NCI-H2171 treated with DMSO at 0.1 percent for 48 hours (cell line): ENCODE measurements at places on chromosomes 5 and 9.
A peak's percentile ranks its signal among the peaks of the same experiment; 100 is the strongest.

DNA sequence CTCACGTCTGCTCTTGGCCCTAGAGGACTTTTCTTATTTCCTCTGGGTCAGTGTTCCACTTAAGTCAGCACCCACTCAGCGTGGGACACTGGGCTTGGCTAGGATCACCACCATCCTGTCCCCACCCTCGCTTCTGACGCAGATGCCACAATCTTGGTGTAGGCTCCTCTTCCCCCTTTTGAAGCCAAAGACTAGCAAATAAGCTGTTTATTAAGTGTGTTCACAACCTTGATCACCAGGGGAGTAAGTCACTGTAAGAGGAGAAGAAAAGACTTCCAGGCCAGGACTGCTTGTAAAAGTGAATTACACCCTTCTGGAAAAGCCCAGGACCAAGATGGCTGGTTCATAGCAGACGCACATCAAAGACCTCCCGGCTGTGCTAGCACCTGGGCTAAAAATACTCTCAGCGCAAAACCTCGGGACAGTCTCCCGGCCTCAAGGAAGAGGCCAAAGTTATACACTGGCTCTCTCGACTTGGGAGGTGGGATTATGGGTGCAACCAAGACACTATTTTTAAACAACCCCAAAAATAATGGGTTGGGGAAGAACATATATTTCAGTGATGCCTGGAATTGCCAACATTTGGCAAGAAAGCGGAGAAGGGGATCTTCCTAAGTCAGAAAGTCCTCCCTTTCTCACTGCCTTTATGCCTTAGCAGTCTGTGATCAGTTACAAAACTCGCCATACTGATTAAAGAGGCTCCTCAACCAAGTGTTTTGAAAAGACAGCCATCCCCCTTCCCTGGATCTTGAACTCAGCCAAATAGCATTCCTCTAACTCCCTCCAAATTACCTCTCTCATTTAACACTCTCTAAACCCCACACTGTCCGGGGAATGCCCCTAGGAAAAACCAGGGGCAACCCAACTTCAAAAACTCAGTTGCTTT is 69.4 kb downstream of the RAPGEF1 start:
- DNase-seq: no peak

DNA sequence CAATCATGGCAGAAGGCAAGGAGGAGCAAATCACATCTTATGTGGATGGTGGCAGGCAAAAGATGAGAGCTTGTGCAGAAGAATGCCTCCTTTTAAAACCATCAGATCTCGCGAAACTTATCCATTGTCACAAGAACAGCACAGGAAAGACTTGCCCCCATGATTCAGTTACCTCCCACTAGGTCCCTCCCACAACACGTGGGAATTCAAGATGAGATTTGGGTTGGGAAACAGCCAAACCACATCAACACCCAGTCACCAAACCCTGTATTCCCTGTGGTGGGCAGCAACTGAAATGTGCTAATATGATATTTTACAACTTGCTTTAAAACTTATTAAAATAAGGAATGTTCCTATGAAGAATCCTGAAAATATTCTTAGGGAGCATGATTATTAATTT is 54.2 kb downstream of the RASGRF2 start:
- DNase-seq: no peak

- DNase-seq: no peak
Observed at GRCh38 chr9:90964101-90965020, 162.7 kb downstream of the SYK start.

DNA sequence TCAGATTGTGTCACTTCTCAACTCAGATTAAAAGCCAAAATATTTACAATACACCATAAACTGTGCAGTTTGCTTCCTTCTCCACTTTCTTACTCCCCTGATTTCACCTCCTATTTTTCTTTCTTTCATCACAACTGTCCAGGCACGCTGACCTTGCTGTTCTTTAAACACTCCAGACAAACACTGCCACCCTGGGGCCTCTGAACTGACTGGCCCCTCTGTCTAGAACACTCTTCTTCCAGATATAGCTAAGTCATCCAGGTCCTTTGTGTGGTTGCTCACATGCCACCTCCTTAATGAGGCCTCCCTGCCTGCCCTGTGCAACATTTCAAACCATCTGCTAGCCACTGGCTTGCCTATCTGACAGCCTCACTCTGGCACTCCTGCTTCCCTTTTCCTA is 46.6 kb downstream of the ATG10 start:
- peak; percentile 67 for DNase-seq

- no peak for DNase-seq
Observed at GRCh38 chr5:153972240-153972639, 66.5 kb downstream of the FAM114A2 start.

DNA sequence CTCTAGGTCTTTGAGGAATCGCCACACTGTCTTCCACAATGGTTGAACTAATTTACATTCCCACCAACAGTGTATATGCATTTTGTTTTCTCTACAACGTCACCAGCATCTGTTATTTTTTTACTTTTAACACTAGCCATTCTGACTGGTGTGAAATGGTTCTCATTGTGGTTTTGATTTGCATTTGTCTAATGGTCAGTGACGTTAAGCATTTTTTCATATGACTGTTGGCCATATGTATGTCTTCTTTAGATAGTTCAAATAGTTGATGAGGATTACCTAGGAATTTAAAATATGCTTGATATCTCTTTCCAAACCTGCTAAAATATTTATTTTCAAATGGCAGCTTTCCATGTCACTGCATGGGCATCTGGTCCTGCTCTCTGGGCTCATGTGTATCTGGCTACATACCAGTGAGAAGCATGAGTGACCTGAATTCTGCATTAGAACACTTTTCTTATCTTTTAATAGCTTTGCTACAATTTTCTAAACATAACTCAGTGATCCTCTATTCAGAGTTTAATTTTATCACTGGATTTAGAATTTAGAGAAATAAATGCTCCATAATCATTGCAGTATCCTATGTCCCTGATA is 95.8 kb upstream of the ADAMTS16 start:
- no peak for DNase-seq

DNA sequence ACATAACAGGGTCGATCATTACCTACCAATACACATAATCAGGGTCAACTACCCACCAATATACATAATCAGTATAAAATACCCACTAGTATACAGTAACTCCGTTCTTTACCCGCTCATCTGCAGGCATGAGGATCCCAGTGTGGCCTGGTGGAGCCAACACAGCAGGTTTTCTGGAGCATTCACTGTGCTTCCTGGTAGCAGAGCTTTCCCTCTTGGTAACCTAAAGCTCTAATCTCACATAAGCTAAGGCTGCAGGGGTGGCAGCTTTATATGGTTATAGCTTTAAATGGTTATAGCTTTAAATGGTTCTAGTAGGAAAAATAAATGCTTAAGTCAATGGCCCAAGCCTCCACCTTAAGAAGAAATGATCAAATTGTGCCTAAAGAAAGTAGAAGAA is 11.9 kb downstream of the LCN1 start:
- DNase-seq: no peak

DNA sequence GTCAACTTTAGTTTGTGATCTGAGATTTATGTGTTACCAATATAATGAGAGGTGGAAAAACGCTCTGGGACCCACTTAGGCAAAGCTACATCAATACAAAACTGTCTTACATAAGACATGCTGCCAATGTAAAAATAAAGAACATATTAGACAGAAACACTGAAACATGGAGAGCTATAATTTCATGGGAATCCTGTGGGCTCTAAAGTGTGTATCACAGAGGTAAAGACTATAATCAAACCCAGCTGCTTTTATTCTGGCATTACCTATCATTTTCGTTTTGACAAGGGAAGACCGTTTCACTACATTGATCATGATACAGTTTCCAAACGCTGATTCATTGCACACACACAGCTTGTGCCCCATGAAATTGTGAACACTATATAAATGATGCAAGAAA is 400.5 kb upstream of the TUSC1 start:
- no peak for DNase-seq

- no peak for DNase-seq
Observed at GRCh38 chr5:143796125-143796524, 15.8 kb upstream of the HMHB1 start.

DNA sequence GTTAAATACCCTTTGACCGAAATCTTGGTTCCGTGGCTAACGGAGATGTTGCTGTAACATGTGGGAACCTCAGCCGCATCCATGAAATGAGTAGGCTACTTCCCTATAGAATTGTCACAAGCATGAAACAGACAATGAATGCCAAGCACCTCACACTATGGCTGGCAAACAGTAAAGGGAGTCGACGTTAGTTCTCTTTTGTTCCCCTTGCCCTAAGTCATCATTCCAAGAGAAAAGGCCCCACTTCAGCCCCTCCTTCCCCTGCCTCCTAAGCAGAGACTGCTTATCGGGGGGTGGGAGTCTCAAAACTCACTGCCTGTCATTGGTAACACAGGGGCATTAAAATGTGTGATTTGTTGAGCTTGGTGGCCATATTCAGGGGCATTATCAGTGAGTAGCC is 159.6 kb downstream of the MAPKAP1 start:
- no peak for DNase-seq

DNA sequence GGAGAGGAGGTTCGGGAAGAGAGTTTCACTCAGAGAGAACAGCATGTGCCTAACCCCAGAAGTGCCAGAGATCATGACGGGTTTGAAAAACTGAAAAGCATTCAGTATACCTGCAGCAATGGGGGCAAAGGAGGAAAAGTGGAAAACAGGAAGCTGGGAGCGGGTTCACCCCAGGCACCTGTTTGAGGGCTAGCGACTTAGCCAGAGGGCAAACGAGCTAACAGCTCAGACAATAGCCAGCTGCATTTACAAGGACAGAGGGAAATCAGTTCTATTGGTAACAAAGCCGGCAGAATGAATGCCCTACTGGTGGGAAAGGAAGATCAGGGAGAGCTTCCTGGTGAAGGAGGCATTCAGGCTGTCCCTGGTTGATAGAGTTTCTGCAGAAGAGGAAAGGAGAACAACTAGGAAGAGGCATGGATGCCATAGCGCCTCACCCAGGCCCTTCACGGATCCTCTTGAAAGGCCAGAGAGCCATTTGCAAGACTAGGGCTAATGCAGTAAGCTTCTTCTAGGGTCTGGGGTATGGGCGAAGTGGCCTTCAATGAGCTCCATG is 141.7 kb upstream of the ADRA1B start:
- DNase-seq: no peak

- no peak for DNase-seq
Observed at GRCh38 chr5:95864944-95865504, 42.5 kb upstream of the GLRX start.

DNA sequence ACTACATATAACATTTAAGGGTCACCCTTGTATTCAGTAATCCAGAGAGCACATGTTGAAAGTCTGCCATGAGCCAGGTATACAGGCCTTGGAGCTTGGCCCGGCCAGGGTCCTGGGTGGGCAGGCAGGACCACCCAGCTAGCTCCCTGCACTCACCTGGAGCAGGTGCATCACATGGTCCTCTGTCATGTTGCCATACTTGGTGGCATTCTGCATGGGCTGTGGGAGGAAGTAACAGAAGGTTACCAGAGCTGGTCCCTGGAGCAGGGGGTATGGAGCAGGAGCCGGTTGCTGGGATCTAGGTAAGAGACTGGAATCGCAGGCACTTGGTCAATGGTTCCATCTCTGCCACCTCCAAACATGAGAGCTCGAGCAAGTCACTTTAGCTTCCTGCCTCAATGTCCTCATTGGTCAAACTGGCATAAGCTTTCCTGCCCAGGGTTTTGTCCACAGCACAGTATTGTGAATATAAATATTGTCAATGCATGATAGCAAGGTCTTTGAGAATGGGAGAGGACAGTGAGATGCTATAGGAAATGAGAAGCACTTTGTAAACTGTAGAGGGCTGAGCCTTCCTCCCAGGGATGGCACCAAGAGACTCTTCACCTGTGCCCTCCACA is 6.5 kb downstream of the CD74 start:
- DNase-seq: no peak

DNA sequence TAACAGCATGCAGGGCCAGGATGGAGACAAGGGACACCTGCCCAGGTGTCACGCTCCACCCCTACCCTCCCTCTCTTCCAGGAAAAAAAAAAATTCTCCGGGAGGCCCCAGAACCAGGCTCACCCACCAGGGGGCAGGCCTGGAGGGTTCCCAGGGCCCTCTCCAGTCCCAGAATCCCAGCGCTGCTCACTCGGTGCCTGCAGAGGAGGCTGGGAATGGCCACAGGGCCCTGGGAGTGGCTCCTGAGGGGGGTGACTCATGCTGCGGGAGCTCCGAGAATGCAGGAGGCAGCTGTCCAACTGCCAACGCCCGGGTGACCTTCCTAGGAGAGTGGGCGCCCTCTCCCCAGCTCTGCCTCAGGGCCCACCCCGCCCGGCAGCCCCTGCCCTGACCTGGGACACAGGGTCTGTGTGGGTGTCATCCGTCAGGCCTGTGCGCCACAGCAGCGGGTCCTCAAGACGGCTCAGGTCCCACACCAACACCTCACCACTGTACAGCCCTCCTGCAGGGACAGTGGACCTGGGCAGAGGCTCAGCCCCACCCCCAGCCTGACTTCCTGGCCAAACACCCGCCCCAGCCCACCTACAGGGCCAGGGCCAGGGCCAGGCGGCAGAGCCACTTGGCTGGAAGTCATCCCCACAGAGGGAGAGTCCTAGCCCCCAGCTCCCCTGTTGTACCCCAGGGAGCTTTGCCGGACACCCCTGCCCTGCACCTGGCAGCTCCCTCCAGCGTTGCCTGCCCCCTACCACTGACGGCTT is 21.2 kb downstream of the DYNC2I2 start:
- peak; percentile 50 for DNase-seq

GRCh38 chr5:88695931-88696330 is 187.1 kb downstream of the MEF2C start:
- no peak for DNase-seq

DNA sequence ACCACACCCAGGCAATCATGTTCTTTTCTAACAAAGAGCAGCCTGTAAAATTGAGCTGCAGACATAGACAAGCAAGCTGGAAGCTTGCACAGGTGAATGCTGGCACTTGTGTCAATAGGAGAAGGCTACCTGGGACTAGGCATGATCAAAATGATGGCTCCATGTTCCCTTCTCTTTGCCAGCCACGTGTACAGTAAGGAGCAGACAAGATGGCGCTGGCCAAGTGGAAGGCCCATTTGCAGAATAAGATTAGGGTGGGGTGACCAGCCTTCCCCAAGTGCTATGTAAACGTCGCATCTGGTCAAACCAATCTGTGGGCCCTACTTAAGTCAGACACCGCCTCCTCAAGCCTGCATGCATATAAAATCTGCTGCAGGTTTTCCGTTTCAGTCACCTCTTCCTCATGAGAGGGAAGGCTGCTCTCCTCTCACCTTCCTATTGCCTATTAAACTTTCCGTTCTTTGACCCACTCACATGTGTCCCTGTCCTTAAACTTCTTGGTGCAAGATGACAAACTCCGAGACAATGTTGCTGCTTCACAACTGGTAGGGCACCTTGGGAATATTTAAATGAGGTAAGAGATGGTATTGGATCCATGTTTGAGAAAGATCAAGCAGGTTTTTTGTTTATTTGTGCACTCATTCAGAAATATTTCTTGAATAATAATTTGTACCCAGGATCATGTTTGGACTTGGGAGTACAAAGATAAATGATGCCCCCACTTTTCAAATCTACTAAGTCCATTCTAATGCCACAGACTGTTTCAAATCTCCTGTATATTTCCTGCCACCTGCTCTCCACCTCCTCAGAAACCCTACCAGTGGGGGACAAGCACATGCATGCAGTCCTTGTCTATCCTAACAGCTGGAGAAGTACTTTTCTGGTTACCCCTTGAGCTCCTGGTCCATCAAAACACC is 30.7 kb upstream of the TGFBR1 start:
- DNase-seq: peak; percentile 6
